ENCODE measurements at places on chromosomes 5 and 9.

DNA sequence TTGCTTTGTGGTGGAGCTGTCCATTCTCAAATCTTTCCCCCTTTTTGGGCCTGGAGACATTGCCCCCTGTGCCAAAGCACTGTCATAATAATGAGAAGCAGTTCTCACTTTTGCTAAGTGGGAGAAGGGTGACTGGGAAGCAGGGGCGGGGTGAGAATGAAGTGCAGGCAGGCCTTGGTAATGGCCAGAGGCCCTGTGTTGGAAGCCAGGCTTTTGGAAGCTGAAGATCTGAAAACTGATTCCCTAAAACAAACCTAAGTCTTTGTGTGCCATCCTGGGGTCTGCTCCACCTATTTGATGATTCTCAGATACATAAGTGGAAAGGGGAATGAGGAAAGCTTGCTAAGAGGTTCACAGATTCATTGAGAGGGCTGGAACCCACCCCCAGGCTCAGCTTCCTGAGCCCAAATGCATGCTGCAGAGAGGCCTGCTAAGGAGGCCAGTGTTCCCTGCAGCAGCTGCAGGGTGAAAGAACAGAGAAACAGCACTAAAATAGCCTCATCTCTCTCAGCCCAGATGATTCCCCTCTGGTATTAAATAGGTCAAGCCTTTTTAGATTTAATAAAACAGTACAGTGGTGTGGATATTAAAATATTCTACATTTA, 75.0 kb downstream of the NSG2 start:
- no peak for DNase-seq

DNA sequence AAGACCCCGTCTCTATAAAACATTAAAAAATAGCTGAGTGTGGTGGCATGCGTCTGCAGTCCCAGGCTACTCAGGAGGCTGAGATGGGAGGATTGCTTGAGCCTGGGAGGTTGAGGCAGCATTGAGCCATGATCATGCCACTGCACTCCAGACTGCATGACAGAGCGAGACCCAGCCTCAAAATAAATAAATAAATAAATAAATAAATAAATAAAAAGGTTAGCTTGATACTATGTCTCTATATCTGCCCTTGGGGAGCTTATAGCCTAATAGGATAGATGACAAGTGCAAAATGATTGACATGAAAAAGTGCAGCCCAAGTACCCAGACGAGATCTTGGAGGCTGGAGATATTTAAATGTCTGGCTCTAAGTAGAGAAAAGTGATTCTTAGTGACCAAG, 122.6 kb downstream of the PDE4D start:
- DNase-seq, result no peak

- no peak for DNase-seq
These were observed 246.9 kb upstream of the GAS1 start for GRCh38 chr9:87193925-87194868.

- no peak for DNase-seq
These were observed 4.6 kb downstream of the BASP1 start for GRCh38 chr5:17221843-17222636.

DNA sequence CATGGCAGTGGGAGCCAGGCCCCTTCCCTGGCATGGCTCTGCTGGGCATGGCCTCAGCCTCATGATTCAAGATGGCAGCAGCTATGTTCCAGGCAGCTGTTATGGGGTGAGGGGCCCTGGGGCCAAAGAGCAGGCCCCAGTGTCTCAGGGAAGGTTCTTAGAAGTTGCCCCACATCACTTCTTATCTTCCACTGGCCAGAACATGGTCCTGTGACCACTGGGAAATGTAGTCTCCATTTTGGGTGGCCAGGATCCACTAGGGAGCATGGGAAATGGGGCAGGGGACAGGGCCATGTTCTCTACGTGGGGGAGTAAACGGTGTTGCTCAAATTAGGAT, 18.3 kb downstream of the SUSD3 start:
- no peak for DNase-seq

GRCh38 chr9:80383331-80383730, 811.6 kb downstream of the TLE4 start:
- DNase-seq, result no peak

GRCh38 chr5:132483101-132483500, 7.5 kb downstream of the IRF1 start:
- no peak for DNase-seq

Data from caudate nucleus (tissue), 63 donors.